ENCODE measurements at places on chromosomes 13 and 19.

DNA sequence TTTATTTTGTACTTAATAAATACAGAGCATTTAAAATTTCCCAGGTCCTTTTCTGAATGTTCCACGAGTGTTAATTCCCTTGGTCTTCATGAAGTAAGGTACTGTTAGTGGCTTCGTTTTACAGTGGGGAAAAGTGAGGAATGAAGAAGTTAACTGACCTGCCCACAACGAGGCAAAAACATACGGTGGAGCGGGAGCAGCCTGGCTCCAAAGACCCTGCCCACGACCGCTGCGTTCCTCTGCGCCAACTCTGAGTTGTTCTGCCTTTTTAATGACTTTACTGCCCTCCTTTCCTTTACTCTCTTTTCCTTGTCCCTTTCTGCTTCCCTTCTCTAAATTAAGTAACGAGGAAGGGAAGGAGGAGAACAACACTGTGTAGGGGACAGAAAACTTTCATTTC, 392.9 kb downstream of the PCDH9 start:
- DNase-seq, result no peak

DNA sequence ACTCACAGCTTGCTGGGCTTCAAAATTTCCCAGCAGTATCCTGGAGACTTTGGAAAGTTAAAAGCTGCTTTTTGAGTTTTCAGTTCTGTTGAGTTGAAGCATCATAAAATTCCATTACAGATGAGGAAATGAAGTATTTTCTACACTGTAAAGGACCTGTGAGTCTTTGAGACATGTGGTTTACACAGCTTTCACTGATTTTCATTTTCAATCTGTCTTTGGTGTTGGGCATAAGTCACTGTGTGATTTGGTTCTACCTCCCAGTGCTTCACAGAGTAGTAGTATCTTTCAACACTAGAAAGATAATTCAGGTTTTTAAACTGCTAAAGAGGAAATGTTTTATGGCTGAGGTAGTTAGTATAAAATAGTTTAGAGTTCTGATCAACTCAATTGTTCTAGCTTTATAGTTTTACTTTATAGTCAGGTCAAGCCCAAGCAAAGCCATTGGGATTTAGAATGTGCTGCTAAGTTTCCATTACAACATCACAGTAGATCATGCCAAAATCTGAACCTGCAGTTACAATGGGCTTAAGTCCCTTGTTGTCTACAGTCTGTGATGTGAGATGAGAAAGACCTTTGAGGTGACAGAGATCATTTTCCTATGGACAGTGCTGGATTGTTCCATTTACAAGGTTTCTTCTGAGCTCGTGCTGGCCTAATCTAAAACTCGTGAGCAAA, 161.6 kb downstream of the FLT1 start:
- no peak for DNase-seq

GRCh38 chr19:728011-728410, 19.3 kb downstream of the PALM start:
- no peak for DNase-seq

DNA sequence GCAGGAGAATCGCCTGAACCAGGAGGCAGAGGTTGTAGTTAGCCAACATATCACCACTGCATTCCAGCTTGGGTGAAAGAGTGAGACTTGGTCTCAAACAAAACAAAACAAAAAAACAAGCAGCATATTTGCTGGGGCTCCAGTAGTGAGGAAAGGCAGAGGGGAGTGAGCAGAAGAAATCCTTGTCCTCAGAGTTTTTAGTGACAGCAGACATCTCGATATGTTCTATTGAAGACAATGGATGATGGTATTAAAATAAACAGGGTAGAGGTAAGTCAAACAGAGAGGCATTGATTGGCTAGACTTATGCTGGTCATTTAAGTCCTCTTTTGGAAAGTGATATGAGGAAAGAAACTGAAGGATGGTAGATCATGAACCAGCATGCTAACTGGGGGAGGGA, 19.0 kb downstream of the NLRP7 start:
- DNase-seq, result no peak

DNA sequence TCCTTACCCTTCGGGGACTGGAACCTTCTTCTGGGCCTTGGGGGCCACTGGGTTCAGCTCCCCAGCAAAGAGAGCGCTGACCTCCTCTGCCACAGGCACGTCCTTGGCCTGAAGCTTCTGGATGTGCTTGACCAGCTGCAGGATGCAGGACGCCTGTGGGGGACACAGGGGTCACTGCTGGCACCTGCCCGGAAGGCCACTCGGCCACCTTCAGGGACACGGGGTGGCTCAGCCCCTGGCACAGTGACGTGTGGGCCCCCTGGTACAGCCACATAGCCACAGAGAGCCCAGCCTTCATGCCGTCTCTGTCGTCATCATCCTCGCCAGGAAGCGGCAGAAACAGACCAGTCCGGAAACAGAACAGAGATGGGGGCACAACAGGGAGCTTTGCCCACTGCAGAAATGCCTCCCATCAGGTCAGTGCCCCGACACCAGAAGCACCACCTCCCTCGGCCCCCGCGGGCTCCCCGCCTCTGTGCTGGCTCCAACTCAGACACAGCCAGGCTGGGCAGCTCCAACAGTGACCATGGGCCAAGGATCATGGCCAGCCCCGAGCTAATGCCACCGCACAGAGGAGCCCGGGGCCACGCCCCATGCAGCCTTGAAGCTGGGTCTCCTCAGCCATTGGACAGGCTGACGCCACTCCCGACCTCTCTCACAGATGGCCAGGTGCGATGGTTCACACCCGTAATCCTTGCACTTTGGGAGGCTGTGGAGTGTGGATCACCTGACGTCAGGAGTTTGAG, 20.7 kb downstream of the IZUMO4 start:
- DNase-seq, result no peak

GRCh38 chr19:23384166-23384565, 11.1 kb downstream of the ZNF91 start:
- no peak for DNase-seq

GRCh38 chr19:48391100-48392005, at the start of gene KDELR1:
Gene KDELR1, minus strand, starts transcription at chr19:48391551. Its CDS starts 193 bp downstream, at chr19:48391358.
- DNase-seq, result peak; percentile 66

DNA sequence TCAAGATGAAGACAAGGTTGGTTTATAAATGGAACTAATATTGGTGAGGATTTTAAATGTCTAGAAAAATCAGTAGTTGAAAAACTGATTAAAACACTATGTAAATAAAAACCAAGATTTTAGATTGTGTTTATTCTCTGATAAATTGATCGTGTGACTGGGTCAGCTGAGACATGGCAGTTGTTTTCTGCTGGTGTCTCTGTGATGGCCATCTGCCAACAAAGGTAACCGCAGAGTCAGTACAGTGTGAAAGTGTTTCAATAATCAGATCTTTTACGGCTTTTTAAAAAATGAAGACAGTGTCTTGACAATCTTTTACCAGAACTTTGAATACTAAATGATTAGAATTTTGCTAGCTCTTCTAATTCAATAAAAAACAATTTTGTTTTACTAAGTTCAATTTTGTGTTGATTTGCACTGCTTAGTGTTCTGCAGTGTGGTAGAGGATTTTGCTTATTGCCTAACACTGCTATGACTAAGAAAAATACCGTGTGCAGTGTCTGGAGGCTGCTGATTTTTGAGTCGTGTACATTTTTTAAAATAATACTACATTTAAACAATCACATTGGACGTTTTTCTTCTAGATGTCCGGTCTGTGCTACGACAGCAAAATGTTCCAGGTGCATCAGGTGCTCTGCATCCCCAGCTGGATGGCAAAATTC, 32.7 kb upstream of the GPR183 start:
- DNase-seq, result no peak

DNA sequence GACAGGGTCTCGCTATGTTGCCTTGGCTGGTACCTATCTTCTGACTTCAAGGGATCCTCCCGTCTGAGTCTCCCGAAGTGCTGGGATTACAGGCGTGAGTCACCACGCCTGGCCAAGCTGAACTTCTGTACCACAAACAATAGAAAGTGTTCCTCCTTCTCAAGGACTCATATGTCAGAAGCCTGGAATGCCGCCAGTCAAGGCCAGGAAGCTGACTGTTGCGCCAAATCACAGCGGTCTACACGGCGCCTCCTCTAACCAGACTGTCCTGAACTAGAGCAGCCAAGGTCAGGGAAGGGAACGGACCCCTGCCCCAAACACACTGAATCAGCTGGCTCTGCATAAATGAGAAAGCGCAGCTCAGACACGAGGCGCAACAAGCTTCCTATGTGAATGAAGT, 14.6 kb downstream of the RAB20 start:
- DNase-seq, result peak; percentile 71

DNA sequence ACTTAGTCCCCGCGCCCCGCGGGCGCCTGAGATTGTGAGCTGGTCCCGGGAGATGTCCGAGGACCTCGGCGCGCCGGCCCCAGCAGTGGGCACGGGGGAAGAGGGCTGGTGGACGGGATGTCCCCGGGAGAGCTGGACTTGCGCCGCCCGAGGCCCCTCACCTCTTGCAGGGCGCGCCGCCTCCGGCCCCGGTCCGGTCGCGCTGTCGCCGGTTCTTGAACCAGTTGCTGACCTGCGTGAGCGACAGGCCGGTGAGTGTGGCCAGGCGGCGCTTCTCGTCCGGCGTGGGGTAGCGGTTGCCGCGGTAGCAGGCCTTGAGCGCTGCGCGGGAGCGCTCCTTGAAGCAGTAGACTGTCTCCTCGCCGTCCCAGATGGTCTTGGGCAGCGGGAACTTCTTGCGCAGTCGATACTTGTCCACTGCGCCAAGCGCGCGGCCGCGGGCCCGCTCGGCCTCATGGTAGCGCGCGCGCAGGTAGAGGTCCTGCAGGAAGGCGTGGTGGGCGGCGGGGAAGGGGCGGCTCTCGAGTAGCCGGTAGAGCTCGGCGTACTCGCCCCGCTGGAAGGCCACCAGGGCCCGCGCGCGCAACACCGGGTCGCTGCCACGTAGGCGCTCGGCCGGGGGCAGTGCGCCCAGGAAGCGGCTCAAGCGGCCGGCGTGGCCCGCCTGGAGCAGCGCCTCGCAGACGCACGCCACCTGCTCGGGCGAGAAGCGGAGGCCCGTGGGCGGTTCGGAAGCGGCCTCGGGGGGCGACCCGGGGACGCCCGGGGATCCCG, 984 bp downstream of the SIX5 start:
- DNase-seq, result no peak

DNA sequence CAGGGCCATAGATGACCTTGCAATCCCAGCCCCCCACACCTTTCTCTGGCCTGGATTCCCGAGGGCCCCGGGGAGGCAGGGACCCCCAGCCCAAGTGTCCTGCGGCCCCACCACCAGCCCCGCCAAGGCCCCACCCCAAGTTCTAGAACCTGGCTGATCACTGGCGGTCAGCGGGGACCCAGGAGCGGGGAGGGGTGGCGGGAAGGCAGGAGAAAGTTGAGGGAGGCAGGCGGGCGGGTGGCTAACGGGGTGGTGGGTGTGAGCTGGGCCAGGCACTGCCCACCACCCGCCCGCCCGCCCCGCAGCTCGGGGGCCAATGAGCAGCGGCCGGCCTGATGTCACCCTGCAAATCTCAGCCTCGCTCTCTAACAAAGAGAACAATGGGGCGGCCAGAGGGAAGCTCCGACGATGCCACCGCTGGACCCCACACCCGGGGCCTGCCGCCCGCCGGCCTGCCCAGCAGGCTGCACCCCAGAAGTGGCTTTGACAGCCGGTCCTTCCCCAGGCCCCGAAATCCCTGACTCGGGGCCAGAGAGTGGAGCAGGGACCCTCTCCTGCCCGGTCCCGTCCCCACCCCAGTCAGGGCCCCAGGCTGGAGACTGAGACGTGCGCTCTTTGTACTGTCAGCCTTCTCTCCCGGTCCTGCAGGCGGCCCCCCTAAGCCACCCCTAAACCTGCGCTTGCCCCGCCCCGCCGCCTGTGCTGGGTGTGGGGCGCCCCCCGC, 1.6 kb downstream of the MEX3D start:
- DNase-seq, result no peak

DNA sequence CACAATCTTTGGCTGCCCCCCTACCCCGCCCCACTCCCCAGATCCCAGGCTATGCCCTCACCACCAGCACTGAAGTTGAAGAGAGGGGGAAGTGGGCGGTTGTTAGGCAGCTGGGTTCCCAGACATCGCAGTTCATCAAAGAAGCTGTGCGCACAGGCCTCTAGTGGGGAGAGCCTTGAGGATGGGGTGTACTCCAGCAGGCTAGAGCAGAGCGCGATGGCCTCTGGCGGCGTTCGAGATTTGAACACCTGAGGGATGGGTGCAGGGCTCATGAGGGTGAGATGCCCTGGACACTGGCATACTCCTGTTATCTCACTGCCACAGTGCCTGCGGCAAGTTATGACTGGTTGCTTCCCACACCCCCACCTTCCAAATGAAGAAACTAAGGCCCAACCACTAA, 10.0 kb downstream of the GSK3A start:
- no peak for DNase-seq

DNA sequence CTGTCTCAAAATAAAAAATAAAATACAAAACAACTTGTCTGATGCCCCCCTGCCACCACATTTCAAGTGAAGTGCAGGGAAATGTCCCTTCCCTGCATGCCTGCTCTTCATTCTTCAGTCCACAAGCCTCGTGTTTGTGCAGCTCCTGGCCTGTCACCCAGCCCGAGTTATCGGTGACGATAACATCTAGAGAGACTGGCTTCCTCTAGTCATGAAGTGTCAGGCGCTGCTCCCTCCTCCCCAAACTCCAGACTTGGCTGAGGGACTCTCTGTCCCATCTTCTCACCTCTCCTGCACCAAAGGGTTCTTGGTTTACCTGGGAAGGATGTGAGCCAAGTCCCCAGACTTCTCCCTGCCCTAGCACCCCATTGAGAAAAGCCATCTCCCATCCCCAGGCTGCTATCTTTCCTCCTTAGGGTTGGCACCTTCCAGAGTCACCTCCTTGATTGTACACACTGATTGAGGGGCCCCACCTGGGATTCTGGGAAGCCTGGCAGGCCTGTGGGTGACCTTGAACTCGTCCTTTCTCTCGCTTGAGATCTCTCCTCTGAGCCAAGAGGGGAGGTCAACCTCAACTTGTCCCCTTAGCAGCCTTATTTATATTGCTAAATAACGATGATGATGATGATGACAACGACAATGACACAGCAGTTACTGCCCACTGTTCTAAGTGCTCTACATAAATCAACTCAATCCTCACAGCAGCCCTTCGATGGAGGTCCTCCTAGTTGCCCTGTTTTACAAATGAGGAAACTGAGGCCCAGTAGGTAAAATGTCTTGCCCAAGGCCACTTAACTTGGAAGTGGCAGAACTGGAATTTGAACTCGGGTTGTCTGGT, 13.1 kb upstream of the PLAUR start:
- DNase-seq, result no peak

Measured in 8988T (cell line).